ENCODE measurements at places on chromosomes 3 and 15.

DNA sequence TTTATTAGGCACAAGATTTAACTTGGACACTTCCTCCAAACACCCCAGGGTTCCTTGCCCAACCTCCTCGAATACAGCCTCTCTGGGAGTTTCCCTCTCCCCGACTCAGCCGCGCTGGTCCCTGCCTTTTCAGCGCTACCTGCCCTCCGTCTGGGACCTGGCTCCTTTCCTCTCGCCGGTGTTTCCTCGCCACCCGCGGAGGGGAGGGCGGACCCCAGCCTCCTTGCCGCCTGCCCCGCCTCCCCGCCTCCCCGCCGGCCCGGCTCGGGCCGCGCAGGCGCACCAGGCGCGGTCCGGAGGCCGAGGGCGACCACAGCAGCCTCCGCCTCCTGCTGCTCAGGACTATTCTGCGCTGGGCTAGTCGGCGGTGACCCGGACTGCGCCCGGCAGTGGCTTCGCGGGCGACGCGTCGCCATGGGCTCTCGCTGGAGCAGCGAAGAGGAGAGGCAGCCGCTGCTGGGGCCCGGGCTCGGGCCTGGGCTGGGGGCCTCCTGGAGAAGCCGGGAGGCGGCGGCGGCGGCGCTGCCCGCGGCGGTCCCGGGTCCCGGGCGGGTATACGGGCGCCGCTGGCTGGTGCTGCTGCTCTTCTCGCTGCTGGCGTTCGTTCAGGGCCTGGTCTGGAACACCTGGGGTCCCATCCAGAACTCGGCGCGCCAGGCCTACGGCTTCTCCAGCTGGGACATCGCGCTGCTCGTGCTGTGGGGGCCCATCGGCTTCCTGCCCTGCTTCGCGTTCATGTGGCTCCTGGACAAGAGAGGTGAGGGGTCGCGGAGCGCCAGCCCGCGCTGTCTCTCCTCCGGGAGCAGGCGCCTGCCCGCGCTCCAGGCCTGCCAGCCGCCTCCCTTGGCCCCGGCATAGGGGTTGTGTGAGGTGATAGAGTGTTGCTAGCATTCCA lies at the start of gene SLC49A4:
Gene SLC49A4, plus strand, starts transcription at position 291 of the 895 bp plus-strand sequence. Its CDS starts 124 bp downstream, at position 415.
- peak; percentile 45 for DNase-seq

DNA sequence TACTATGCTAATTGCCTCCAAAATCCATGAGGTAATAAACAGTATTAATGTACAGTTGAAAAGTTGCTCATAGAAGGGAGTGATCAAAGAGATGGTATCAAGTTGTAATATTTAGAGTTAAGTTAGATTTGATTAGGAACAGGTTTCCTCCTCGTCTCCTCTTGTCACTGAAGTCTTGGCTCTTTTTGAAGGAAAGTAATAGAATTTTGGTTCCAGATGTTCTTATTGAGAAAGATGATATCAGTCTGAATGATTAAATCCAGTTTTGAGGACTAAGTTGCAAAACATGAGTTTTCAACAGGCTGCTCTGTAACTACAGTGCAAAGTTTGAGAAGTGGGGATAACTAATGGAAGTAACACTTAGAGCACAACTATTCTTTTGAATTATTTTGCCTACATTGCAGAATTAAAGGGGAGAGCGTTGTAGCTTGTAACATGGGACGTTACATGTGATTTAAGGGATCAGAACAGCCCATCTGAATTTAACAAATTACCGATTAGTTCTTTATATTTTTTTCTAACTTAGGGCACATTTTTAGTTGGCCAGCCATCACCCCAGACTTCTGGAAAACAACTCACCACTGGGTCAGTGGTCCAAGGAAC lies 48.3 kb downstream of the MAP6D1 start:
- no peak for DNase-seq

GRCh38 chr3:180223268-180223667 lies 186.5 kb upstream of the PEX5L start:
- no peak for DNase-seq

DNA sequence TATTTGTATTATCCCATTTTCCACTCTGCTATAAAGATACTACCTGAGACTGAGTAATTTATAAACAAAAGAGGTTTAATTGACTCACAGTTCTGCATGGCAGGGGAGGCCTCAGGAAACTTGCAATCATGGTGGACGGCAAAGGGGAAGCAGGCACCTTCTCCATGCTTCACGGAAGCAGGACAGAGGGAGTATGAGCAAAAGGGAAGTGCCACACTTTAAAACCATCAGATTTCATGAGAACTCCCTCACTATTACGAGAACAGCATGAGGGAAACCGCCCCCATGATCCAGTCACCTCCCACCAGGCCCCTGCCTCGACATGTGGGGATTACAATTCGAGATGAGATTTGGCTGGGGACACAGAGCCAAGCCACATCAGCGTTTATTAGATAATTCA lies 172.8 kb downstream of the NR2F2 start:
- DNase-seq = no peak

GRCh38 chr15:100468285-100468684 lies 60.5 kb downstream of the CERS3 start:
- DNase-seq = no peak

DNA sequence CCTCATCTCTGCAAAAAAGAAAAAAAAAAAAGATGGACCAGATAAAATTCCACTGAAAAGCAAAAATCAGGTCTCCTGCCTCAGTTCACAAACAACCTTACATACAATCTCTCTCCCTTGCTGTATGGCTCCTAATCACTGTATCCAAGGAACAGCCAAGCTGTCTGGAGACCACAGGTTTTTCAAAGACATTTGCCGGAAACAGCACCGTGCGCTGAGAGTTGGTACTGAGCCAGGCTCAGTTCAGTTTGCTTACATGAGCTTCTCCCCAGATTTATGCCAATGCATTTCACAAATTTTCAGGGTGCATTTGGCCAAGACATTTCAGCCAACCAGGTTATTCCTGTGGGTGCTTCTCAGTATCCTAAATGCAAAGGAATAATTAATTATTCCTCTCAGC lies 4.1 kb downstream of the ACP3 start:
- no peak for DNase-seq

- peak; percentile 73 for DNase-seq
Observed at GRCh38 chr3:29694783-29695182, 413.9 kb downstream of the RBMS3 start.

GRCh38 chr15:98731712-98732450 lies 83.5 kb downstream of the IGF1R start:
- DNase-seq = no peak

- DNase-seq = no peak
Observed at GRCh38 chr3:74613060-74613459, 1.4 kb downstream of the CNTN3 start.

GRCh38 chr3:107235928-107236315 lies 141.3 kb upstream of the CCDC54 start:
- peak; percentile 67 for DNase-seq

DNA sequence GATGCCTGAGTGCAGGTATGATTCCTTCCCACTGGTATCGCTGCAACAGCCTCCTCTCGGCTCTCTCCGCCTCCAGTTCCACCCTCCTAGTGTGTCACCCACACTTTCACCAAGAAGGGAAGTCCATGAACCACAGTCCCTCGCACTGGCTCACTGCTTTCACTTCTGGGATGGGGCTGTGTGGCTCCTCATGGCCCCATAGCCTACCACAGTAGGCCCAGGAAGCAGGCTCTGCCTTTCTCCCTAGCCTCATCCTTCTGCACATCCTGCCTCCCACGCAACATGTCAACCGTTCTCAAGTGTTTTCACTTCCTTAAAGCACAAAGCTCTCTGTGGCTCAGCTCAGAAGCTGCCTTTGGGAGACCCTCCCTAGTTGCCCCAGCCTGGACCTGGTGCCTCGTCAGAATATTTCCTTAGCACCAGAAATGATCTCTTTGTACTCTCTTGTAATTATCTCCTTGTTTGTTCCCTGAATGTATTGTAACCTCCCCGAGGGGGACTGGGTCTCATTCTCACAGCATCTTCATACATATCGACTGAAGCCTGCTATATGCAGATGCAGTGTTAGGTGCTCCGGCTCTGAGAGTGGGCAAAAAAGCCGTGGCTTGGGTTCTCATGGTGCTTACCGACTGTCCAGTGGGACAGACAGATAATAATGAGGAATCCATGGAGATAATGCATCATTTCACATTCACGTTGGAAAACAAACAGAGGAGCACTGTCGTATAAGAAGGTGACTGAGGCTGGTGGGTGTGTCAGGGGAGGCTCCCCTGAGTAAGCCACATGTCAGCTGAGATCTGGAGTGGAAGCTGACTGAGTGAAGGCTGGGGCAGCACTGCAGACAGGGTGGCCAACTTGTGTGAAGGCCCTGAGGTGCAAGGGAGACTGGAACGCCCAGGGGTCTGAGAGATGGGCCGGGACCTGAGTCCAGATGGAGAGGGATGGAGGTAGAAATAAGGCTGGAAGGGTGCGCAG lies 107.1 kb downstream of the DGKG start:
- DNase-seq = no peak

DNA sequence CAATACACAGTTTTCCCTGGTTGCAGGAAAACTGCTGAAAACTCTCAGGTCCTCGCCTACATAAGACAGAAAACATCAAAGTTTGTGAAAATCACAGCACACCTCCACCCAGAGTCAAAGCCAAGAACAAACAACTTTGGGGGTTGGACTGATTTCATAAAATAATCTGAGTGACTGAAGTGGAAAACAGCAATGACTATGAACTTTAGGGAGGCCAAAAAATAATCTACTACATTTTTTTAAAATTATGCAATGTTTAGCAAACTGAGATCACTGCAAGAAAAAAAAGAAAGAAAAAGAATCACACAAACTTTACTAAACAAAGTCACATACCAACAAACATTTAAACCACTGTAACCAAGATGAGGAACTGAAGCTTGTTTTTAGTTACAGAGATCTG lies 15.9 kb upstream of the FOXP1 start:
- DNase-seq = no peak

- DNase-seq = no peak
Observed at GRCh38 chr15:56327721-56328502, 37.3 kb upstream of the TEX9 start.

GRCh38 chr3:89303701-89304100 lies 196.3 kb downstream of the EPHA3 start:
- DNase-seq = no peak

GRCh38 chr15:73909651-73910050 lies 16.6 kb upstream of the LOXL1 start:
- DNase-seq = no peak

GRCh38 chr3:15171096-15171495 lies 35.0 kb upstream of the CAPN7 start:
- DNase-seq = no peak

DNA sequence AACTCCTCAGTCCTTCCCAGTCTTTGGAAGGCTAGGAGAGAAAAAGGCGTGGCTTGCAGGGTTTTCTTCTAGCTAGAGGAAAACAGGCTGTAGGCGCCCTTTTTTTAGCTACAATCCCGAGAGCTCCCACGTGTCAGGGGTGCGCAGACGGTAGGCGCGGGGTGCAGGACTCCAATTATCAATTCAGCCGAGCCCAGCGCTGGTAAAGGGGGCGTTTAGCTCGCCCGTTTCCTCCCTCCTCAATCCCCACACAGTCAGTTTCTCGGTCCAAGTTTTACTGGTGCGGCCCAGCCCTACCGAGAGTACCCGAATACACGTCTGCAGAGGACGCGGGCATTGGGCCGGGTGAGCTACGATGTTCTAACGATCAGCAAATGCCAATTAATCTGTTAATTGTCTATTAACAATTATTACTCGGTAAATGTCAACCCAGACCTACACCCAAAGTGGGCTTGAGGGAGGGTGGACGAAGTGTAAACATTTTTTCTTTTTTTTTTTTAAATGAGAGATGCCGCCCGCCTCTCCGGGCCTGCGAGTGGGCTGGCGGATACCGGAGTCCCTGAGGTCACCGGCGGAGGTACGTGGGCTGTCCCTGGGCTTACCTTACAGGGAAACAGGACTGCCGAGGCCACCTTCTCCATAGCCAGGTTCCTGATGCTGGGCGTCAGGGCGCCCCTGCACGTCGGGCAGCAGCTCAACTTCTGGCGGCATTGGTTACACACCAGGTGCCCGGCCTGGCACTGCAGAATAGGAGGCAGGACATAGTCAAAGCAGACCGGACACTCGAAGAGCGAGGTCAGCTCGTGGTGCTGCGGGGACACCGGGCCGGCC lies 923 bp downstream of the SIAH2 start:
- DNase-seq = peak; percentile 17

- no peak for DNase-seq
Observed at GRCh38 chr15:57442335-57442734, 66.0 kb downstream of the CGNL1 start.

GRCh38 chr15:32870240-32871033 lies 152.6 kb downstream of the GREM1 start:
- peak; percentile 92 for DNase-seq

DNA sequence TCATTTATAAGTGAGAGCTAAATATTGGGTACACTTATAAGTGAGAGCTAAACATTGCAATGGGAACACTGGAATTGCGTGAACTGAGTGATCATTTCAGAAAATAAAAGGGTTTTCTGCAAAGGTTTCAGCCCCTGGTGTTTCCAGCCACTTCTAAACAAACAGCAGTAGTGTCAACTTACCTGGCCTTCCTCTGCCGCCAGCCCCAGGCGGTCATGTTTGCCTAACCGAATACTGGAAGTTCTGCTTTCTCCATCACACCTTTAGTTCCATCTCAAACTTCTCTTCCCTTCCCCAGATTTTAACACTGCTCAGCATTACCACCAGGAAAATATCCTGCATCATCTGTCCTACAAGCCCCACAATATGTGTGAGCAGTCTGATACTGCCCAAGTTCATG lies 58.6 kb downstream of the MRPL3 start:
- DNase-seq = no peak

DNA sequence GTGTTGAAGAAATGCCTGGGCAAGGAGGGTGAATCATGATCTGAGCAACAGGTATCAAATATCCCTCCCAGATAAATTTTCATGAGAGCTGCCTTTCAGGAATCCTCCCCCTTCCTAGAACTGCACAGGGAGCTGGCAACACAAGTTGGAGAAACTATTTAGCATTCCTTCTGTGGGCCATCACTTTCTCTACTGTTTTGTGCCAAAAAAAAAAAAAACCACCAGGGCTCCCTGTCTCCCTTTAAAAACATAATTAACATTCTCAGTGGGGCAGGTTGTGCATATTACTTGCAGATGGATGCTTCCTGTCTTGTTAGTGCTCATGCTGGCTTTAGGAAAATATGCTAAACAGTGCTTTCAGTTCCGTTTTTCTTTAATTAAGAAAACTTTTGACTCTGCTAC lies 234.9 kb upstream of the LMCD1 start:
- DNase-seq = no peak

- no peak for DNase-seq
Observed at GRCh38 chr15:91992945-91993344, 139.4 kb downstream of the SLCO3A1 start.

GRCh38 chr3:72891053-72891855 lies 3.4 kb downstream of the GXYLT2 start:
- peak; percentile 99 for DNase-seq

- no peak for DNase-seq
Observed at GRCh38 chr3:10391391-10391790, 70.5 kb upstream of the SEC13 start.

All from HFF-Myc (cell line).